Activated naive CD8-positive, alpha-beta T cell treated with anti-CD3 and anti-CD28 coated beads for 36 hours (primary cell): ENCODE measurements at places on chromosomes 1 and 21.

GRCh38 chr21:37507716-37508115 lies 141.1 kb downstream of the DYRK1A start:
- no peak for DNase-seq

- DNase-seq = no peak
These were observed 39.9 kb upstream of the SMYD2 start for GRCh38 chr1:214241060-214241459.

DNA sequence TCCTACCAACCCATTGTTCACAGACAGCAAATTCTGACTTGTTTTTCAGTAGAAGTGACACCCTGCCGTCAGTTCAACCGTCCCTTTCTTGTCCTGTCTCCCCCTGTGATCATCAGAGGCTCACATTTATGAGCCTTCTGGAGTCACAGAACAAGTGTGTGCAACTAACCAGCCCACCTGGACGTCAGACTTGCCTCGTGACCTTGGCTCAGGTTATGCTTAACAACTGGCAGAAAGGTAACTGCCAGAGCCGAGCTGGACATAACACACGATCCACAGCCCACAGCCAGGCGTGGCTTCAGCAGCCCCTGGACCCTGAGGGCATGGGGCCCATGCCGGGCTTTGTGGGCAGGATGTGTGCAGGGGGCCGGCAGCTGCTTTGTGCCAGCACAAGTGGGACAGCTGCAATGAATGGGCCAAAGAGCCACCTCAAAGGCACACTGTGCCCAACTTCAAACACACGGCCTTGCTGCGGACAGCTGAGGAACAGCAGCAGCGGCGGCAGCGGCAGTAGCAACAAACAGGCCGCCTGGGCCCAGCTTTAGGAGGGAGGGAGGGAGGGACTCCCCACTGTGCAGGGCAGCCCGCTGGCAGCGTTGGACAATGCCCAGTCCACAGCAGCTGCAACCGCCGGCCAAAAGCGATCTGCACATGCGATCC lies 103.9 kb downstream of the ZBTB18 start:
- no peak for DNase-seq

DNA sequence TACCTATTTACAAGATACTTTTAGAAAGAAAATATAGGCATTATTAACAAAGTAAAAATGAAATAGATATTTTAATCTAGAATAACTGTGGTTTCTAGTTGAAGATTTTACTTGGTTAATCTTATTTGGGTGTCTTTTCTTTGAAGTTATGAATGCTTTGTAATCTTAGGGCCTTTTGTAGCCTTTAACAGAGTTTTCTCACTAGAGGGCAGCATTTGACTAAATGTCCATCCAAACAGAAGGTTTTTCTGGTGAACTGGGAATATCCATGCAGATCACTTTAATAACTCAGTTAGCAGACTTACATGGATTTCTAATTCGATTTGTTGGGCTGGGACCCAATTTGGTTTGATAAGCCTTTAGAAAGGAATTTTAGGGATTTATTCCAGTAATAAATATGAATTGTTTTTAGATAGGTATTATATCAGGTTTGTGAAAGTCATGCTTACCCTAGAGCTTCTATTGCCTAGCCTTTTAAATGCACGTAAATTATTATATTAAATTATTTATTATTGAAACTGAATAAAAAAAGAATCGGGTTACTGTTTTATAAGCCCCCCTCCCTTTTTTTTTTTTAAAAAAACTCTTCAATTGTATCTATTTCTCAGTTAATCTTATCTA lies 119.7 kb downstream of the ZNF326 start:
- DNase-seq = no peak

GRCh38 chr1:217620814-217621213 lies 10.1 kb downstream of the GPATCH2 start:
- DNase-seq = no peak

DNA sequence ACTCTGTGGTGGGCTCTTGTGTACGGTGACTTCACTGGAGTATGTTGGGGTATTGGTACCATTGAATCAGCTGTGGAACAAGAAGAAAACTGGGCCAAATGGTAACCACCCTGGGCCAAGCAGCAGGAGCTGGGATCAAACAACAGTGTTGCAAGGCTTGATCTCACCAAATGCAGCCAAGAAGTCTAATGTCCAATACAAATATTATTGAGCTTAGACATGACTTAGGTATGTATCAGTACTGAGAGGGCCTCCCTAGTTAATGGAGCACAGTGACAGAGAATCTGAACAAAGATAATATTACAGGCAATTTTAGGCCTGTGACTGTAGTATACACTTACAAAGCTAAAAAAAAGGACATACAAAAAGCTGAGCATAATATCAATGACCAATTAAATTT lies 604.8 kb downstream of the PLA2G4A start:
- no peak for DNase-seq

DNA sequence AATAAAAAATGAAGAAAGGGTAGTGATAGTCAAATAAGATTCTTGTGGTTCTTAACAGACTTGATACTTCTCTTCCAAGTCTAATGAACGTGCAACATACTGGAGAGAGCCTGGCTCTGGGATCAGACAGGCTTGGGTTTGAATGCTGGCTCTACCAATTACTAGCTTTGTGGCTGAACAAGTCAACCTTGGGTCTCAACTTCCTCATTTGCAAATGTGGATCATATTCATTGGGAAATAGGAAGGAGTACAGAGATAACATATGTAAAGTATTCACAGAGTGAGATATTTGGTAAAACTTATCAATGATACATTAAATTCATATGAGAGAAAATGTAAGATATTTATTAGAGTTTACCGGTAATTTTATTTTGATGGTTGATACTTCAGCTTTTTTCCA lies 2.0 kb downstream of the EDEM3 start:
- no peak for DNase-seq

DNA sequence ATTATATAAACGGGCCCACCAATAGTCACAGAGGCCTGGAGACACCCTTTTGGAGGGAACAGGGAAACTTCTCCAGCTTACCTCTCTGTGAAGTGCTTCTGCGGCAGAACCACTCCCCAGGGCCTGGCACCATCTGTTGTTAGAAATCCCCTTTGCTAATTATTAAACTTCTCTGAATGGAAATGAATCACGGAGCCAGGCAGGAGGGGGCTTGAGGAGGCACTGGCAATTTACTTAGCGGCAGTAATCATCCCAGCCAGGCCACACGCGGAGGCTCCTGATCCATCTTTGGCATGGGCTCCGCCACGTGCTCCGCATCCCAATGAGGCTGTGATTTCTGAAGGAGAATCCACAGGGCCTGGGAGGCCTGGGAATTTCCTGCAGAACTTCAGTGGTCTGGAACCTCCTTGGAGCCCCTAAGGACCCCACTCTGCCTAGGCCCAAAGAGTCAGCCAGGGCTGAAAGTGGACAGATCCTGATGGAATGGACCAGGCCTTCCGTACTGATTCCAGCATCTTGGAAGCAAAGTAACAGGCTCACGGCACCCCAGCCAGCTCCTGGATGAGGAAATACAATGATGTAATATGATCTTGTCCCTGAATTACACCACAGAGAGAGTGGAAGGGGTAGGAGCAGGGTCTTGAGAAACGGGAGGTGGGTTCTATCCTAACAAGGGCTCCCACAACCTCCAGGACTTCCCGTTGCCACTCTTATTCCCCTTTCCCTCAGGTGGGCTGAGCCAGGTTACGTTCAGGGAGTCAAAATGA lies 62.3 kb downstream of the GRIK3 start:
- no peak for DNase-seq

DNA sequence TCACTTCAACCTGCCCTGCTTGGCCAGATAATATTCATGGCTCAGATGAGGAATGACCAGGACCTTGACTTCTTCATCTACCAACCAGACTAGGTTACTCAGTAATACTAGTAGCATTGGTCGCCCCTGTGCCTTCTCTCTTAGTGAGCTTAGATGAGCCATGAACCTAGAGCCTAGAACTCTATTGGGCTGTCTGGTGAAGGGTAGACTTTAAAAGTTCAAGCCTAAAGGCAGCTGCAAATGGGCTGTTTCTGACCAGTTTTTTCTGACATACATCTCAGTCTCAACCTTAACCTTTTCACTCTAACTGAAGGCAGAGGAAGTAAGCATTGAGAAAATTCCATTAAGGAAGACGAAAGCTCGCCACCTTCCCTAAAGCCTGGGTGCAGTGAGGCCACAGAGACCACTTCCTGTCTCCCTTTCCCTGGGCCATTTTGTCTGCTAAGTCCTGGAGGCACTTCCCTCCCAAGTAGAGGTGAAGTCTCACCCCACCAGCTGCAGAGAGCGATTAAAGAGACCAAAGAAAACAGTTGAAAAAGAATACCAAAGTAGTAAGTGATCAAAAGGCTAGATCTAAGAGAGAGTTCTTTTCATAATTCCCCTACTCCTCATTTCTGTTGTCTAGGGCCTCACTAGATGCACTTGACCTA lies 53.3 kb downstream of the MTR start:
- no peak for DNase-seq

- no peak for DNase-seq
These were observed 66.7 kb upstream of the ANGPTL3 start for GRCh38 chr1:62530516-62531154.

DNA sequence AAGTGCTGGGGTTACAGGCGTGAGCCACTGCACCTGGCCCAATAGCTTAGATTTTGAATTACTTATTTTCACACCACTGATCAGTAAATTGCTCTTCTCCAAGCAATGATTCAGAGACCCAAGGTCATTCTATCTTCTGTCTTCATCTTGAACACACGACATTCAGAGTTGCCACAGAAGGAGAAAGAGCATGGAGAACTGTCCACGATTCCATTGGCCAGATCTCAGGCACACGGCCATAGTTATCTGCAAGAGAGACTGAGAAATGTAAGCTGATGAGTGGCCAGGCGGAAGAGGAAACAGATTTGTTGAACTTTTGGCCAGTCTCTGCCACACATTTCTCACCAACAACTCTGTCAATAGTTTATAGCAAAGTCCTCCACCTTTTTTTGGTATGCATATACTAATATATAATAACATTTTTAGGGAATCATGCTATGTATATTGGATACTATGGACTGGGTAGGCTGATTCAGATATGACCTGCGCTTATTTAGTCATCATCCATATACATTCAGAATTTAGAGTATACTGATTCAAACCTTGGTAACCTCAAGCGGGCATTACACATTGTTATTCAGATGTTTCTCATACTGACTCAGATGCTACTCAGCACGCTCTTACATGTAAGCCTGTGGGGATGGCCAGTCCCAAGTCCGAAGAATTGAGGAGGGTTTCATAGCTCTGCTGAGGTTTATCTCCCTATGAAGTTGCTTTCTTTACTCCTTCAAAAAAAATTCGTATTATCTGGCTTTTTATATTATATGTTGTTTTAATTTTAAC lies 25.5 kb upstream of the CAP1 start:
- no peak for DNase-seq

GRCh38 chr1:16348414-16349182 lies 3.7 kb downstream of the FBXO42 start:
- DNase-seq = no peak

DNA sequence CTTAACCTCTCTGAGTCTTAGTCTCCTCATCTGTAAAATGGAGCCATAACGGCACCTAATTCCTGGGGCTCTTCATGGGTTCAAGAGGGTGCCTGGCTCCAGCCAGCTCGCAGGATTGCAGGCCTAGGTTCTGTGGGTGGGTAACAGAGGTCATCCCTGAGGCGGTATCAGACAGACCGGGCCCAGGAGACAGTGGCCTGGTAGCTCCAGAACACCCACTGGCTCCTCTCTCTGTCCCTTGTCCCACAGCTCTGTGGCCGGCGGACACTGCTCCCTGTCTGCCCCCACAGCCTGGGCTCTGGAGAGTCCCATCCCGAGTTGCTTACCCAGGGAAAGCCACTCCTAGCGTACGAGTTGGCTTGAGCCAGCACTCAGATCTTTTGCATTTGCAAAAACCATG lies 150.3 kb downstream of the PEX14 start:
- no peak for DNase-seq

DNA sequence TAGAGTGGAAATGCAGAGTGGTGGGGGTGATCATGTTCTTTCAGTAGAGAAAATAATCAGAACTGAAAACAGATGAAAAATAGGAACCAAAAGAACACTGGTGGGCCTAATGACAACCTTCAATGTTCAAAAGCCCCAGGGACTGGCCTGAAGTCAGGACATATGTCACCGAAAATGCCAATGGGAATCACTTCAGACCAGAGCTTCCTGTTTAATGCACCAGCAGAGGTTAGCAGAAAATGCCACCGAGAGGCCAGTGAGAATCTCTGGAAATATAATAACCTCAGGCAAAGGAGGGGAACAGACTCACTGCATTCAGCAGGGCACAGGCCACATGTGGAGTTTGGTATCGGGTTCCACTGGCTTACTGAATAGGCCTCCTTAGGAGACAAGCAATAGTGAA lies 15.9 kb upstream of the CD58 start:
- DNase-seq = no peak

DNA sequence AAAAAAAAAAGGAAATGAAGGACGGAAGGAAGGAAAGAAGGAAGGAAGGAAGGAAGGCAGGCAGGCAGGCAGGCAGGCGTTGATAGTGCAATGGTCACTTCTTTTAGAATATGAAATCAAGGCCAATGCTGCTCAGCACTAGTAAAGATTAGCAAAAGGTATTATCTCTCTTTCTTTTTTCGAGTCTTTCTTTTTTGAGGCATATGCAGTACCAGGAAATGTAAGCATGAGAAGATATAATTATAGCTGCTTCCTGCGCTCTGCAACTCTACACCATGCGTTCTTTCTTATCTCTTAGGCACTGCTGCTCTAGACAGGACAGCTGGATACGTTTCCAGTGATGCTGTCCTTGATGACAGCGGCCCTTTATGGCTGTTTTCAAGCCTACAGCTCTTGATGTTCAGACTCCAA lies 1512.5 kb upstream of the B3GALT2 start:
- DNase-seq = no peak

GRCh38 chr1:38444770-38445442 lies 398.3 kb upstream of the POU3F1 start:
- no peak for DNase-seq

GRCh38 chr1:169724168-169724567 lies 9.7 kb downstream of the SELE start:
- no peak for DNase-seq

DNA sequence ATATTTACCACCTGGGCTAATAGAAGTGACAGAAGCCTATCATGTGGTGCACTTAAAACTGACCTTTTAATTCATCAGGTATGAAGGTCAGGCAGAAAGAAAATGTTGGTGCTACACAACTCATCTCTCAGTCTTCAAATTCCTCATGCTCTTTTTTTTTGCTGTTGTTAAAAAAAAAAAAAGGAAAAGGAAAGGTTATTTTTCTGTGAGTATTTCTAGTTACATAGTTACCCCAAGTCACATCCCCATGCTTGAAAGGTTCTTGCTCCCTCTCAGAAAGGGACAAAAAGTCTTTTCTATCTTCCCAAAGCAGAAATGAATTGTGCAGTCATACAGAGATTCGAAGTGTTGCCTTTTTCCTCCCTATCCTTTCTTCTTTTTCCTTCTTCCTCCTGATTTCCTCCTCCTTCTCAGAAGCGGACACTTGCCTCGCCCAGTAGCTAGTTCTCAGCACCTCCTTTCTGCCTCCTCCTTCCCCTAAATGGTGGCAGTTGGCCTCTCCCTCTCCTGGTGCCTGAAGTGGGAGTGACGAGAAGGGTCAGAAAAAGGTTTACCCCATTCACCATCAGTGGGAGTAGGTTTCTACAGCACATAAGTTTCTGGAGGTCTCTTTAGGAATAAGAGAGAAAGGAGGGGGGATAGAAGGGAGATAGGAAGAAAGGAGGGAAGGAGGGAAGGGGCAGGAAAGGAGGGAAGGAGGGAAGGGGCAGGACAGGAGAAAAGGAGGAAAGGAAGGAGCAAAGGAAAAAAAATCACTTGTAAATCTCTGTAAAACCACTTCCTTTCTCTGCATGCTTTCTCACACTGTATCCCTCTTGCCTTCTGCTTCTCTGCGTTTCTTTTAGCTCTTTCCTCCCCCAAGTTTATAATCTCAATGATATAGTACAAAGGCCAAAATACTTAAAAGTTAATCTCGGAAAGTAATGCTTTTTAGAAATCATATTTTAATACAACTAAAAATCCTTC lies 20.4 kb upstream of the C1orf105 start:
- no peak for DNase-seq

GRCh38 chr1:182351790-182352364 lies 39.7 kb downstream of the GLUL start:
- no peak for DNase-seq
